ENCODE measurements at places on chromosomes 1 and 21.

DNA sequence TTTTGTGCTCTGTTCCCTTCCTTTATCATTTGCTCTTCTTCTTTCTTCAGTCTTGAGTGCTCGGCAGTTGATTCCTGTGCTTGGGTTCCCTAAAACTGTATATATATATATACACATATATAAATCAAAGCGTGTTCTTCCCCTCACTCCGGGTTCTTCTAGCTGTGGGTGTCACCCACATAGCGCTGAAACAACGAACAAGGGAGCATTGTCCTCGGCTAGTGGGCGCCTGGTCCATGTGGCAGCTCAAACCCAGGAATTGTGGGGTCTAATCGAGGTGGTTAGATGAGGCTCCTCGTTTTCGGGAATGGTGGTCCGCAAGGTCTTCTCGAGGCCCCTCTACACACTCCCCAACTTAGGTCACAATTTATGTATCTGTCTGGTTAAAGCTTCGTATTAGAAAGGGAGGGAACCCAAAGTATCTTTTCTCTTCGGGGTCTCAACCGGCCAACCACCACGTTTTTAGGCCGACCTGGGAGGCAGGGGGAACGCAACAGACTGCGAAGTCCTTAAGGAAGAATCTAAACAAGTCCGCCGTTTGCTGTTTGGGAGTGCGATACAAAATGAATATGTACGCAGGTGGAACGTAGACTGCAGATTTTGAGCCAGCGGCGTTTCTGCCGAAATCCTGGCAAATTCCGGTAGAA is 504 bp upstream of the SDHC start:
- DNase-seq, result no peak

DNA sequence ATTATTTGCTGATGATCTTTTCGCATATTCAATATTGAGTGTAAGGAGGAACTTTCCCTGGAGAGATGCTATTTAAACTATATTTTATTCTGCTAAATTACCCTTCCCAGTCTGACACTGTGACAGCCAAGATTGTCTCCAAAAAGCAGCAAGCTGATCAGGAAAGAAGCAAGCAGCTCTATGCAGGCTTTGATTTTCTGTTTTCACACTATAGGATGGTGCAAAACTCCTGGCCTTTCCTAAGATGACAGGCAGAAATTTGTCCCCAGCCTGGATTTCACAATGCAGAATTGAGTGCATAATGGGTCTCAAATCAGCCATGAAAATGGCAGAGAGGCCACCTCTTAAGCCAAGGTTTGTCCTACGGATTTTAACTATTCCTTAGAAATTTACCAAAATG is 1.1 kb downstream of the SGIP1 start:
- DNase-seq, result no peak

DNA sequence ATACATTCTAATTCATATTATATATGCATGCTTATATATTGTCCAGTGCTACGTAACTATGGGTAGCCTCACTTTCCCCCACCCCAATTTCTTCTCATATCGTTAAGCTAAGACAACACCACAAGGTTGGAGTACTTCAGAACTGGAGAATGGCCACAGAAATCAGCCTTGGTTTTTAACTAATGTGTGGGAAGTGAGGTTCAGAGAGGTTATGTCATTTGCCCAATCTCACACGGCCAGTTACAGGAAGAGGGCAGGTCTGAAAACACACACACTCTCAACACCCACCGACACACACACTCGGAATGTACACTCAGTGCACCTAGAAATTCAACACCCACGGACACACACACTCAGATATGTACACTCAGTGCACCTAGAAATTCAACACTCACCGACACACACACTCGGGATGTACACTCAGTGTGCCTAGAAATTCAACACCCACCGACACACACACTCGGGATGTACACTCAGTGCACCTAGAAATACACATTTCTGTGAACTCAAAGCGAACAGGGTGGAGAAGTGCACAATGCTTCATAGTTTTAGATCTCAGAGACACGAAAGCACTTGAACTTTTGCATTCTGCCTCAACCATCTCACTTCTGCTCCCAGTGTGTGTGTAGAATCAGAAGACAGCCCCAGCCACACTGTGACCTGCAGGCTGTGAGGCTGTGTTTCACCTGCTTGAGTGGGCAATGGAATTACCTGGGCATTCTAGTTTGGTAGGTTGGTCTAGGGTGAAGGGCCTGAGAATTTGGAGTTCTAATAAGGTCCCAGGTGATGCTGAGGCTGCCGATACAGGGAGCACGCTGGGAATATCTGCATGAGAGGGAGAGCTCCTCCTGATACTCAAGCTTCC is 170.4 kb downstream of the CLIC6 start:
- DNase-seq, result no peak

GRCh38 chr21:46154955-46155513 is 345 bp downstream of the FTCD start:
- no peak for DNase-seq

- no peak for DNase-seq
Measured at GRCh38 chr1:65882076-65882475, 89.4 kb downstream of the PDE4B start.

DNA sequence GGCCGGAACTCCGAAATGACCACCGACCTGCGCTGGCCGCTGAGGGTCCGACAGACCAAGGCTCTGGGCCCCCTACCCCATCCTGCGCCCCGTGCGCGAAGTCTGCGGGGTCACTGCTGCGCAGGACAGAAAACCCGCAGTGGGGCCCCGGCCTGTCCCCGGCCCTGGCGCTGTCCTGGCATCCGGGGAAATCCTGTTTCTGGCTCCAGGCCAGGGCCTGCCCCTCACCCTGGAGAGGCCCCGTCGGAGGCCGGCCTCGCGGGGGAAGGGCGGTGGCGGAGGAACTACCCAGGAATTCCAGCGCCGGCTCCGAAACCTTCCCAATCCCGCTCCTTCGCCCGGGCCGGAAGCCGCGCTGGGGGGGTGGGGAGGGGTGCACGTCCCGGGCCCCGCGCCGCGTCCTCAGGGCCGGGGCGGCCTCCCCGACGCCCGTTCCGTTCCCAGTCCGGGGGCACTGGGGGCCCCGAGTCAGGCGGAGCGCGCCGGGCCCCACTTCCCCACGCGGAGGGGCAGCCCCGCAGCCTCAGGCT is 77.0 kb downstream of the MORN1 start:
- DNase-seq, result no peak

DNA sequence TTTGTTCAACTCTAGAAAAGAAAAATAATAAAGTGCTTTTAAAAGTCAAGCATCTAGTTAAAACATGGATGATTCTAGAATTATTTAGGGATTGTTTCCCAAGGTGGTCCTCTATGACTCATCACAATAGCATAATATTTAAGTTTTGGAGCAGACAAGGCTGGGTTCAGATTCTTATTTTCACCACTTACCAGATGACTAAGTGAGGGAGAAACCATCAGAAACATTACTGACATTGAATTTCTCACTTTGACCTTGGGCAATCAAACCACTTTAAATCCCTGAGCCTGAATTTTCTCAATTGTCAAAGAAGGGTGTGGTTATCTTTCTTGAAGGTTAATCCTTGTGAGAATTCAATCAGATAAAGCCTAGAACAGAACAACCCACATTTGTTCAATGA is 102.5 kb upstream of the PTGFR start:
- DNase-seq, result no peak

GRCh38 chr1:121445679-121446078 is 260.9 kb downstream of the SRGAP2C start:
- no peak for DNase-seq

GRCh38 chr1:237041795-237042525 is at the start of gene RYR2:
RYR2 (plus strand) TSS chr1:237042184; CDS start chr1:237042522, 338 bp downstream.
- no peak for DNase-seq

DNA sequence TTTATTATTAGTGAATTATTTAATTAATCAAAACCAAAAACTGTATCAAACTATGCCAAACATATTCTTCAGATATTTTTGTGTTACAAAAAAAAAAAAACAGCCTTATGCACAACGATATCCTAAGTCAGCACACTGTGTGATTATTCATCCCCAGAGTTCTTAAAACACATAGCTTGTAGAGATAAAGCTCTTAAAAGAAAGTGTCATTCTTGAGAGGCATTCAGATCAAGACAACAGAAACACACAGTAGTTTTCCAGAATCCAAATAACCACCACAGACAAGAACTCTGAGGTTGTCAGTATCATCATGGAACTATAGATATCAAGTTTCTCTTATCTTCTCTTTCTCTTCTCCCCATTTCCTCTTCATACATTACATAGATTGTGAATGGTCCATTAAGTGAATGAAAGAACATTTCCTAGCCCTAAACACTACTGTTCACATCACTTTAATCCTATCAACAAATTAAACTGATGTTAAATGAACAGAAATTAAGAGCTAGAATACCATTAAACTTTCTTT is 13.5 kb downstream of the ZZZ3 start:
- DNase-seq, result no peak

- DNase-seq, result no peak
Measured at GRCh38 chr1:43978551-43979260, at the start of gene B4GALT2. B4GALT2 (plus strand) TSS chr1:43979210; CDS start chr1:43981161, 1,951 bp downstream.

GRCh38 chr1:186055846-186056245 is 319.2 kb downstream of the TPR start:
- DNase-seq, result no peak

DNA sequence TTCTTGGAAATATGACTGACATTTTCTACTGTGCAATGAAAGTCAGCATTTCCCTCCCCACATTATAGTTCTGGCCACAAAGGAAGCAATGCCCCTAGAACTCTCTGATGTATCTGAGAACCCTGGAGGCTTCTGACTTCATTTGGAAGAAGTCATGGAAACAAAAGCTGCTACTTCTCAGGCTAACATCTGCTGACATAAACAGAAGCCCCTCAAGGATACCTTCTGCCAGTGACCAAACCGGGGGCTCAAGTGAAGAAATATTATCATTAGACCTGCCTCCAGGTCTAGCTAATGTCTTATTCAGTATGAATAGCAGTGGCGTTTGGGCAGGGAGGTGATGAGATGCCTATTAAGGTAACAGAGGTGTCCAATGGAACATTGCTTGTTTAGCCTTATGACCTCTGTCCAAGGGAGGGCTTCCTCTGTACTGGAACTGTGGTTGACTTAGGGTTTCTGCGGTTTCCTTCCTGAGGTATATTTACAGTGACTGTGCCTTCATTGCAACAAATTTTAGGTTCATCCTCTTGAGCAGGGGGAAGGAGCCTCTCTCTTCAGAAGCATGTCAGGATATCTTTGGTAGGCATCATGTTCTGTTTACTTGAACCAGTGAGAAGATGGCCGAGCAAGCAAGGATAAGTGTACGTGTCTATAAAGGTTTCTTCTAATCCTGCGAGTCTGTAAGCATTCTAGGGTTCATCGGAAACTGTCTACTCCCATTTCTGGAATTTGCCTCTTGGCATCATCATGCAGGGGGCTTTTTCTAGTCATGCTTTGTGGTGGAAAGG is 161.7 kb downstream of the PBX1 start:
- no peak for DNase-seq

DNA sequence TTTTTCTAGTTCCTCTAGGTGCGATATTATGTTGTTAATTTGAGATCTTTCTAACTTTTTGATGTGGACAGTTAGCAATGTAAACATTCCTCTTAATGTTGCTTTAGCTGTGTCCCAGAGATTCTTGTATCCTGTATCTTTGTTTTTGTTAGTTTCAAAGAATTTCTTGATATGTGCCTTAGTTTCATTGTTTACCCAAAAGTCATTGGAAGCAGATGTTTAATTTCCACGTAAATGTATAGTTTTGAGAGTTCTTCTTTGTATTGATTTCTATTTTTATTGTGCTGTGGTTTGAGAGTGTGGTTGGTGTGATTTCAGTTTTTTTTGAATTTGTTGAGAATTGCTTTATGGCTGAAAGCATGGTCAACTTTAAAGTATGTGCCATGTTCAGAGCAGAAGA is 319.4 kb downstream of the PTBP2 start:
- DNase-seq, result no peak

Data from right atrium auricular region (tissue), 2 donors.